ENCODE measurements at places on chromosomes 6 and 20.

- DNase-seq, result no peak
Observed at GRCh38 chr6:62683063-62683462, 397.0 kb upstream of the KHDRBS2 start.

GRCh38 chr6:150641398-150642139 is 41.9 kb downstream of the PLEKHG1 start:
- DNase-seq, result no peak

GRCh38 chr20:1535420-1536175 is 21.9 kb downstream of the SIRPD start:
- DNase-seq, result no peak

DNA sequence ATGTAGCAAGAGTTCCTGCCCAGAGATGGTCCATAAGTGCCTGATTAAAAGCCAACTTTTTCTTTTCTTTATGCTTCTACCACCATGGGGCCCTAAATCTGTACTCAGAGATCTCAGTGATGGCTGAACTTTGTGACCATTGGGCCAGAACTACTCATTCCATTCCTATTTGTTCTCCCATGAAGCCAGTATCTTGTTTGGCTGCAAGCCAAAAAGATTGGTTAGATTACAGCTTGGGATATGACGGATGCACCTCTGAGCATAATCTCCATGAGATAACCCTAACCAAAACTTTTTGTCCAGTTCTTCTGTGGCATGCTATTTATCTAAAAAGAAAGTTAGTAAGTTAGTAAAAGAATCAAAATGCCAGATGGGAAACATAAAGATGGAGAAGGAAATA is 72.2 kb downstream of the PLCB4 start:
- DNase-seq, result no peak

DNA sequence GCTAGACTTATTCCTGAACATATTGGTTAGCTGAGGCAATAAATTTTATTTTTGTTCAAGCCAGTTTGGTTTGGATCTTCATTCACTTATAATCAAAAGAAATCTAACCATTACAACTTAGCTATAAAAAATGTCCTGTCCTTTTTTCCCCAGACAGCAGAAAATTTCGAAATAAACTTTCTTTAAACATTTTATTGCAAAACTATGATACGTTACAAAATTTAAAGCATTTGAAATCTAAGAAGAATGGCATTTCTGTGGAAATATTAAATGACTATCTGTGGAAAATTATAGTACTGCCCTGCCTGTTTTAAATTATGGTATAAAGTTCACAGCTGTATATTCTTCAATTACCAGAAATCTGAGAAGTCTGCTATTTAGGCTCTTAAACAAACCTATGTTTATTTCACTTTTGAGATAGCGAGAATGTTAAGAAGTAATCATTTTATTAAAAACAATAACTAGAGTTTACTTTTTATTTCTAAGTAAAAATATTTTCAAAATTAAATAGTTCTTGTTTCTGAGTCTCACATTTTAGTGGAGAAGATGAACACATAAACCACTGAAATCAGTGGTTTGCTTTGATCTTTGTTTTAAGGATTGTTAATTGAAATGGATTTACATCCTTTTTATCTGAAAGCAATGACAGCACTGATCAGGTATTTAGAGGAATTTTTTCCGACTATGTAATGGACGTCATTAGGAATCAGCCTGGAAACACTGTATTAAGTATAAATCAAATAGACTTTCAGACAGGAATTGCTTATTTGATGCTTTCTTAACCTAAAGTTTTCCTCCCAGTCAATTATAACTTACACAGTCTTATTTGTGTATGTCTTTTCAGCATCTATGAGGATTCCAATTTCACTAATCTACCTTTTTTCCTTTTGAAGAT is 553.7 kb downstream of the COL12A1 start:
- no peak for DNase-seq

DNA sequence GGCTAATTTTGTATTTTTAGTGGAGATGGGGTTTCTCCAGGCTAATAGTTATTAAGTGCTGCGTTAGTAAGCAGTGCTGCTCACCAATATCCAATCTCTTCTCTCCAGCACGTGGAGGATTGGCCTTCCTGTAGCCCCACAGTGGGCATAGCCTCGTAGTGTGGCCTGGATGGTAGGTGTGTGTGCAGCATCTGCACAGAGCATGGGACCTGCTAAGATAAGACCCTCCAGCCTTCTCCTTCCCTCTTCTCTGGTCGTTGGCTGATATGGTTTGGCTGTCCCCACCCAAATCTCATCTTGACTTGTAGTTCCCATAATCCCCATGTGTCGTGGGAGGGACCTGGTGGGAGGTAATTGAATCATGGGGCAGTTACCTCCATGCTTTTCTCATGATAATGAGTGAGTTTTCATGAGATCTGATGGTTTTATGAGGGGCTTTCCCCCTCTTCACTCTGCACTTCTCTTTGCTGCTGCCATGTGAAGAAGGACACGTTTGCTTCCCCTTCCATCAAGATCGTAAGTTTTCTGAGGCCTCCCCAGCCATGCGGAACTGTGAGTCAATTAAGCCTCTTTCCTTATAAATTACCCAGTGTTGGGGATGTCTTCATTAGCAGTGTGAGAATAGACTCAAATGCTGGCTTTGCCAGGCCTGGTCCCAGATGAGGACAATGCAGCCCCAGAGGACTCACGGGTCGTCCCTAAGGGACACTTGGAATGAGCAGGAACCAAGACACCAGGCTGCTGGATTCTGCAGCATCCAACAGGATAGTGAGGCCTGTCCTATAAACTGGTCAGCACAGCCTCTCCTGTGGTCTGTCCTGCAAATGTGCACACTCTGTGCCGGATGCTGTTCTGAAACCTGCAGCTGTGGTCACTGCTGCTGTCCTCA is 63.4 kb upstream of the AFDN start:
- no peak for DNase-seq

DNA sequence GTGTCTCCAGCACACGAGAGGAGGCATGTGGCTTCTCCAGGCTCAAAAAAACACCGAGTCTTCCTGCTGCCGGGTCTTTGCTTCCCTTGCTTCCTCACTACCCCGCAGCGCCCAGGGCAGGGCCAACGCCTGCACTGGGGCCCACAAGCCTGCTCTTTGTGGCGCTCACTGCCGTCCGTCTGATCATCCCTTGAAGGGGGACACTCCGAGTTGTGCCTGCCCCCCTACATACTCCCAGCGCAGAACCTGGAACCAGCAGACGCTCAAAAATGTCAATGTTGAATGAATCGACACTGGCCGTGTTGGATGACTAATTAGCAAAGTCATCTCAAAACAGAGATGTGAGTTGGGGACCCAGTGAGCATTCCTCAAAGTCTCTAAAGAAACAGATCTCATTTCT is 8.1 kb upstream of the ARFGAP1 start:
- no peak for DNase-seq

GRCh38 chr6:163923658-163924411 is 509.3 kb downstream of the QKI start:
- DNase-seq, result no peak

- no peak for DNase-seq
Observed at GRCh38 chr20:6200092-6200491, 77.3 kb upstream of the FERMT1 start.

- DNase-seq, result no peak
Observed at GRCh38 chr6:25369036-25369432, 89.9 kb downstream of the CARMIL1 start.

GRCh38 chr6:1170794-1171193 is 141.1 kb upstream of the FOXQ1 start:
- no peak for DNase-seq

GRCh38 chr20:4661191-4661590 is 60.5 kb upstream of the PRND start:
- no peak for DNase-seq

GRCh38 chr6:161545741-161546140 is 271.9 kb upstream of the AGPAT4 start:
- DNase-seq, result no peak

DNA sequence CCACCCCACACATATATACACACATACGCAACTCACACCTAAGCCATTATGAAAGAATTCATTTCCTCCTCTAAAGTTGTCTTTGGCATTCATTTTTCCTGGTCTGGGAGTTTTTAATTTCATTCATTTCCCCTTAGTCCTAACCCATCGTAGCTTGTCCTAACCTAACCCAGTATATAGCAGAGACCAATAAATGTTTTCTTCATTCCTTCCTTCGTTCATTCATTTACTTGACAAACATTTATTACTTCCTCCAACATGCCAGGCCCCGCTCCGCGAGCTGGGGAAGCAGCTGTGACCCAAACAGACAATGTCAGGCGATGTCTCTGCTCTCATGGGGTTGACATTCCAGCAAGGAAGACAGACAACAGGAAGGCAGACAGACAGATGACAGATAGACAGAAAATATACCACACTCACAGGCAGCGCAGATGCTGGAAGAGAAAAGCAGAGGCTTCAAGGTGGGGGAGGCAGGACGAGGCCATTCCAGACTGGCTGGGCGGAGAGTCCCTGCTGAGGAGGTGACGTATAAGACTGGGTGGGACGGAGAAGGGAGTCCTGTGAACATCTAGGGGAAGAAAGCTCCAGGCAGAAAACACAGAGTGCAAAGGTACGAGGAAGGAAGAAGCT is 33.7 kb upstream of the SIRPA start:
- no peak for DNase-seq

DNA sequence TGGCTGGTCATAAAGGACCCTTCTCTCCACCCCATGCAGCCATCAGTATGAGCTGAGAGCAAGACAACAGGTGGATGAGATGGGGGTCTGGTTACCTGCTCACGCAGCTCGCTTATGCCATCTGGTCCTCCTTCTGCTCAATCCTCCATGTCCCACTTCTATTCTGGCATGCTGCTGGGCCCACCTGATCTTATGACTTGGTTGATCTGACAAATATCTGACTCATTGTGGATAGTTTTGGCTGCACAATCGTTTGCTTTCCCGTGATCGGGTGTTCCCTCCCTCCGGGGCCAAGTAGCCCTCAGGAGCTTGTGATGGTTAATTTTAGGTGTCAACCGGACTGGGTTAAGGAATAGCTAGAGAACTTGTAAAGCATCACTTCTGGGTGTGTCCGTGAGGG is 26.6 kb upstream of the ELMO2 start:
- no peak for DNase-seq

DNA sequence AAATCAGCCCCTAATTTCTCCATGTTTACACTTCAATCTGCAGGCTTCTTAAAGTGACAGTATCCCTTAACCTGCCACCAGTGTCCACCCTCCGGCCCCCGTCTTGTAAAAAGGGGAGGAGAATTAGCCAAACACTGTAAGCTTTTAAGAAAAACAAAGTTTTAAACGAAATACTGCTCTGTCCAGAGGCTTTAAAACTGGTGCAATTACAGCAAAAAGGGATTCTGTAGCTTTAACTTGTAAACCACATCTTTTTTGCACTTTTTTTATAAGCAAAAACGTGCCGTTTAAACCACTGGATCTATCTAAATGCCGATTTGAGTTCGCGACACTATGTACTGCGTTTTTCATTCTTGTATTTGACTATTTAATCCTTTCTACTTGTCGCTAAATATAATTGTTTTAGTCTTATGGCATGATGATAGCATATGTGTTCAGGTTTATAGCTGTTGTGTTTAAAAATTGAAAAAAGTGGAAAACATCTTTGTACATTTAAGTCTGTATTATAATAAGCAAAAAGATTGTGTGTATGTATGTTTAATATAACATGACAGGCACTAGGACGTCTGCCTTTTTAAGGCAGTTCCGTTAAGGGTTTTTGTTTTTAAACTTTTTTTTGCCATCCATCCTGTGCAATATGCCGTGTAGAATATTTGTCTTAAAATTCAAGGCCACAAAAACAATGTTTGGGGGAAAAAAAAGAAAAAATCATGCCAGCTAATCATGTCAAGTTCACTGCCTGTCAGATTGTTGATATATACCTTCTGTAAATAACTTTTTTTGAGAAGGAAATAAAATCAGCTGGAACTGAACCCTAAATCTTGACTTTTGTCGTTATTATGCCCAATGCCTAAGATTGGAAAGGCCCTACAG is 4.5 kb downstream of the SOX4 start:
- no peak for DNase-seq

DNA sequence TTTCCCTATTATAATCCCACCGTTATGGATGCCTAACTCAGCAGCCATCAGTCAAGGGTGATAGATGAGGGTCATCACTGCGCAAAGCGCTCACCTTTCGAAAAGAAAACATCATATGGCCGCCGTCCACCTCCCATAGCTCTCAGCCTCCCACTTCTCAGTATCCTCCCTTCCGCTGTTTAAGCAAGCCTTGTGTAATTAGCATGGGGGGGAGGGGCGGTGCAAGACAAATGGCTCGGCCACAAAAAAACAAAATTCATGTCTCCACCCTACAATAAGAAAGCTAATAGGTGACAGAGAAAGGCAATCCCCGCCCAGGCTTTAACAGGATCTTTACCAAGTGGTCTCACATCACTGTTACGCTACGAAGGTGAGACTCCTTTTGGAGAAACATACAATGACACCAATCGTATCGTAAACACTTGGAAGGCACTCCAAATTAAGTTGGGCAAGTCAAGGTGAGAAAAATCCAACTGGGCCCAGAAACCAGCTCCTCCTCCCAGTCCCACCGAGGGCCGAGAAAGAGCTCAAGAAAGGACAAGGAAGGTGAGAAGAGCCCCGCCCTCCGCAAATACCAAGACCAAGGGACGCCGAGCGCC is 645 bp downstream of the DDX39B start:
- no peak for DNase-seq

Measured in AG04450 (cell line).